Natural killer cell treated with Interleukin-12 subunit alpha and Interleukin-12 subunit beta and Interleukin-15 and Interleukin-18, amount 100 ng/mL, for 72 hours (primary cell): ENCODE measurements at places on chromosomes 4 and X. TPM values are rescaled to one million over a fixed set of nuclear protein-coding genes. Genes with fewer than 3 reads are reported as not detected.

The GPM6B gene
- not detected for total RNA-seq

The SSX4B gene
- total RNA-seq: not detected

The ZNF718 gene
- total RNA-seq: 10.8 TPM

The MAGEB10 gene
- total RNA-seq: not detected

The ZCCHC18 gene
- 3.1 TPM for total RNA-seq

The ZNF157 gene
- 0.61 TPM for total RNA-seq

The ENAM gene
- total RNA-seq: not detected

The GNRHR gene
- total RNA-seq: not detected

The TENM3 gene
- not detected for total RNA-seq

The DACH2 gene
- not detected for total RNA-seq

The RUFY3 gene
- 17.7 TPM for total RNA-seq

The SYN1 gene
- 0.29 TPM for total RNA-seq

The MGST2 gene
- total RNA-seq: 19.0 TPM

The SYNPO2 gene
- total RNA-seq: 0.17 TPM

The GYPE gene
- 2.9 TPM for total RNA-seq

The HSFX2 gene
- 0.45 TPM for total RNA-seq

The SYTL4 gene
- total RNA-seq: not detected

The HOPX gene
- 281 TPM for total RNA-seq

The GPR78 gene
- not detected for total RNA-seq

The GUCY1A1 gene
- 0.64 TPM for total RNA-seq

The LIMCH1 gene
- not detected for total RNA-seq

The SLIT2 gene
- total RNA-seq: not detected

The RS1 gene
- total RNA-seq: not detected

The CTAG2 gene
- not detected for total RNA-seq

The SAGE1 gene
- not detected for total RNA-seq

The RIPPLY1 gene
- not detected for total RNA-seq

The NMU gene
- total RNA-seq: not detected

The BMPR1B gene
- total RNA-seq: not detected

The FUNDC2 gene
- 47.2 TPM for total RNA-seq

The RPS6KA6 gene
- not detected for total RNA-seq

The MAGEA4 gene
- total RNA-seq: not detected

The STK26 gene
- total RNA-seq: 73.7 TPM

The GAGE12J gene
- not detected for total RNA-seq

The SSX2 gene
- not detected for total RNA-seq

The TAB3 gene
- total RNA-seq: 21.3 TPM

The AKAP4 gene
- not detected for total RNA-seq

The XAGE1B gene
- not detected for total RNA-seq

The RHOH gene
- 140 TPM for total RNA-seq

The BEX1 gene
- not detected for total RNA-seq

The MRPS18C gene
- total RNA-seq: 44.7 TPM

The CT55 gene
- not detected for total RNA-seq
